ENCODE measurements at places on chromosomes 12 and 14.

DNA sequence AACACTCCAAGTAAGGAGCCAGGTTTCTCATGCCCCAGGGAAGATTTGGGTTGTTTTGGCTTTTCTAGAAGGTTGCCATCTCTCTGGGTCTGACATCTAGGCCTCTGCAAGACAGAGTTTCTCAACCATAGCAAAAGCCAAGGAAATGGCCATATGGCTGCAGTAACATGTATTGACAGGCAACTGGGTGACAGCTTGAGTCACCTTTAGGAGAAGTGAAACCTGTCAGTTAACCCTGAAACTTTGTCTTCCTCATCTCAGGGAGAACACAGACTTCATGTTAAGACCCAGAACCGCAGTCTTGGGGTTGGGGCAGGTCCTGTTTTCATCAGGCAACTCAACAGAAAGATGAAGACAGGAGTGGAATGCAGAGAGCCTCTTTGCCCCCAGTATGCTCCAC is 46.0 kb upstream of the PLBD1 start:
- no peak for DNase-seq

- DNase-seq = no peak
Observed at GRCh38 chr14:70121521-70121920, 67.2 kb downstream of the SLC8A3 start.

DNA sequence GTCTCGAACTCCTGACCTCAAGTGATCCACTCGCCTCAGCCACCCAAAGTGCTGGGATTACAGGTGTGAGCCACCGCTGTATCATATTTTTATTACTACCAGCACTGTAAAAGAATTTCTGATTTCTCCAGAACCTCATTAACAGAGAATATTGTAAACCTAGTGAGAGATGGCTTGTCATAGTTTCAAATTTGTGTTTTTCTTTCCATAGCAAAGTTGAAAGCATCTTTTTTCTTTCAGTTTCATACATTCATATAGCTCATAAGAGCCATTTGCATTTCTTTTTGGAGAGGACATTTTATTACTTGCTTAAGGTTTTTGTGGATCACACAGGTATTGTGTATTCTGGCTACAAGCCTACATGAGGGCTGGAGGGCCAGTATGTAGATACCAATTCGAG is 58.0 kb downstream of the MIS18BP1 start:
- DNase-seq = no peak

DNA sequence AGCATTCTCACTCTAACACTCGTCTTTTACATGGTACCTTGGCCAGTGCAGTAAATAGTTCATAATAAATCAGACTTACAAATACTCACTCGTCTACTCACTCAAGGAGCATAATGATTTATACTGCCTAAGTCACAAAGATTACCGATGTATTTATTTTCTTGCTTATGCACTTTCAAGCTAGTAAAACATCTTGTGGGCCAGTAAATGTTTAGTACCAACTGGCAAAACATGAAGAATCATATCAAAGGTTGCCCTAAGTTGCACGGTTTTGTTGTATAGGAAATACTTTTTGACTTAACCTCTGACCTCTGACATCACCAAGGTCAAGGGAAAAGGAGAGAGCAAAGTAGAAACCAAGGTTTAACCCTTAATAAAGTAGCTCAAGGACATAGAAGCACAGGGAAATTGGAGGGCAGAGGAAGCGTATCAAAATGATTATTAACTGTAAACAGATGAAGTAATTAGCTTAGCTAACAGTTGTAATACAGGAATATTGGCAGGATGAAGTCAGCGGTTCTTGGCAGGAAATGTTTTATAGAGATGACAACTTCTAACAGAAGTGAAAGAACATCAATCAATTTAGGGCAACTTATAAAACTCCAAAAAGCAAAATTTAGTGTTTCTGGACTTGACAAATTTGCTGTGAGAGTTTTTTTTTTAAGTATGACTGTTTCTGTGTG is 131.9 kb downstream of the HMGA2 start:
- DNase-seq = no peak

DNA sequence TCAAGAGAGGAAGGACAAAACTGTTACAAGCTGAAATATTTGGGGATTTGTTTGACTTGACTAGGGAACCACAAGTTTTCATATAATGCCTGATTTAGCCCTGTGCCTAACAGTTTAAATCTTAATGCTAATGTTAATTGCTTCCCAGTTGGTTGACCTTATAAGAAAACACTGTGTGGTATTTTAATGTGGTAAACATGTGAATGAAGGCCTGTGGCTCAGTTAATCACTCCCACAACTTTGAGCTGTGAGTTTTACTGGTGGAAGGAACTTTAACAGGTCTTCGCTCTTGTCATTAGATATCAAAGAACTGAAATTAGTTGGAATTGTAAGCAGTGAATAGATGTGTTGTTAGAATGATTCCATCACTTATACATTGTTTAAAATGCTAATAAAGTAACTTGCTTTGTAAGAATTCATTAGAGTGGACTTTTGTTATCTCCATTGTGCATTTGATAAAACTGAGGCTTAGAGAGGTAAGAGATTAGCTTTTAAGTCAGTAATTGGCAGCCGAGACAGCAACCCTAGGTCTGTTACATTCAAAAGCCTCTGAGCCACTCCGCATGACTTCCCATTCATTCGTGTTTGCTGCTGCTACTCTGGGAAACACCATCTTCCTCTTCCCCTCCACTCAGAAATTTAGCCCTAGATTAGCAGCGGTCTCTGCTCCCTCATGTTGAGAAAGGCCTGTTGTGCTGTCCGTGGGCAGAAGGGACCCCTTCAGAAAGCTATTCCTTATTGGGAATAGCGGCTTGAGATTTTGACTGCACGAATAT is 1.0 kb upstream of the TBK1 start:
- no peak for DNase-seq

- no peak for DNase-seq
Observed at GRCh38 chr12:63862969-63863230, 18.4 kb downstream of the SRGAP1 start.

DNA sequence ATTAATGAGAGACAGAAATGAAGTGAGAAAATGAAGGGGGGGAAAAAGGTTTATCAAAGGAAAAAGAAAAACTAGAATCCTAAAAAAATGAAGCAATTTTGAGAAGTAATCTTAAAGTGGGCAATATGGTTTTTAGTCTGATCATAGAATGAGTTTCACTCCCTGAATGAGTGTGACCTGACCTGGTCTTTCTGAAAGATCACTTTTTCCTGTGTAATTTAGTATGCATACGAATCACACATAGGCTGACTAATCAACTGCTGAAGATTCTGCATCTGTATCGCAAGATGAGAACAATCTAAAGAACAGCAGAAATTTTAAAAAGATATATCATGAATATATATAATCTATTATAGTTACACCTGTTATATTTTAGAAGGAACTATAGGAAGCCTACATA is 11.3 kb downstream of the GNPTAB start:
- DNase-seq = no peak

GRCh38 chr12:71282020-71282419 is 124.2 kb upstream of the TSPAN8 start:
- DNase-seq = no peak

- DNase-seq = no peak
Observed at GRCh38 chr12:116390401-116391335, 113.2 kb upstream of the MED13L start.

- no peak for DNase-seq
Observed at GRCh38 chr12:113392988-113393579, 10.6 kb downstream of the SDS start.

- no peak for DNase-seq
Observed at GRCh38 chr12:131850856-131851559, 22.8 kb downstream of the MMP17 start.

DNA sequence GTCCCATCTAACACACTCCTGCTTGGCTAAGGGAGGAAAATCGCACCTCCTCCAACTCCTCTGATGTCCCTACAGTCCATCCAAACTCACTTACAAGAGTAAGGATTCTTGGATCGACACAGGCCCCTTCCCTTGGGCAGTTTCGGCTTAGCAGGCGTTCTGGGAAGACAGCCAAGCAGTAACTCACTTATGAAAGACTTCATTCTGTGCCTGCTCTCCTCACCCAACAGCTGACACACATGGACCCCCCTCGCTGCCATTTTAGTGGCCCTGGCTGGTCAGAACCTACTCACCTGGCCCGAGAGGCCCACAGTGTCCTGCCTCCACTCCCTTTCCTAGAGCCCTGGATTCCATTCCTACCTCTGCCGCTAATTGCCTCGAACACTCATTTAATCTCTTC is 52.3 kb upstream of the BCL2L14 start:
- DNase-seq = no peak

- no peak for DNase-seq
Observed at GRCh38 chr12:15858353-15858752, 23.8 kb upstream of the STRAP start.

GRCh38 chr14:32134448-32135097 is 57.5 kb downstream of the ARHGAP5 start:
- no peak for DNase-seq

DNA sequence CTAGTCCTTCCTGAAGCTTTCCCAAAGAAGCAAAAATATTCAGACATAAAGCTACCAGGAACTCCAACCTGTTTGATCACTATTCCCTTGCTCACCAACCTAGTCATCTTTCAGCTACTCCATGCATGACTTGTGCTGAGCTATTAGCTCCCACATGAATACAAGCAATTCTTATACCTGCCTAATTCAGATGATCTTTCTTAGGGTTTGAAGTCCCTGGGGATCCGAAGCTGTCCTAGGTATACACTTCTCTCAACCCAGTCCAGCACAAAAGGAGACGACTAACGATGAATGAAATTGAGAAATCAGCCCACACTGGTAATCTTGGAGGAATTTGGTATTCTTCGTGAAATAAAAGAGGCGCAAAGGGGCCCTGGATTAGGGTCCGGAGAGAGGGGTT is 631 bp upstream of the PTGR2 start:
- DNase-seq = no peak

DNA sequence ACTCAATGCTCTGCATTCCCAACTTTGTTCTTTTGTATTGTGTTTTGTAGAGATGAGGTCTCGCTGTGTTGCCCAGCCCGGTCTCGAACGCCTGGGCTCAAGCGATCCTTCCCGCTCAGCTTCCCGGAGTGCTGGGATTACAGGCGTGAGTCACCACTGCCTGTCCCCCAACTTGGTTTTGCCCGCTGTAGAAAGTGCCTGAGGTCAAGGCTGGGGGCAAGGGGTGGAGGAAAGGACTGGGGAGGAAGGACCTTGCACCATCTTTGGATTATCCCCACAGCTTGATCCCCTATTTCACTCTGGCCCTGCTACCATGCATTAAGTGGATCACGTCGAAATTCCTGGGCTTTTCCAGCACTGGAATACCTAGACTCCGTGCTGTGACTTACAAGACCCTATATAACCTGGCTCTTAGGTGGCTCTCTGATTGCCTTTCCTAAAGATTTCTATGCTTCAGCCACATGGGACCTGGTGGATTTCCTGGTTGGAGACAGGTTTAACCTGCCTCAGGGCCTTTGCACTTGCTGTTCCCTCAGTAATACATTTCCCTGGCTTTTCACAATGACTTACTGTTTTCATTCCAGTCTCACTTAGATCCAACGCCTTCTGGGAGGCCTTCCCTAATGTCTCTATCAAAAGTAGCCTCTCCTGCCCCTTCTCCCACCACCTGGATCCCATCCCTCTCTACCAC is 608 bp upstream of the PIANP start:
- DNase-seq = no peak

DNA sequence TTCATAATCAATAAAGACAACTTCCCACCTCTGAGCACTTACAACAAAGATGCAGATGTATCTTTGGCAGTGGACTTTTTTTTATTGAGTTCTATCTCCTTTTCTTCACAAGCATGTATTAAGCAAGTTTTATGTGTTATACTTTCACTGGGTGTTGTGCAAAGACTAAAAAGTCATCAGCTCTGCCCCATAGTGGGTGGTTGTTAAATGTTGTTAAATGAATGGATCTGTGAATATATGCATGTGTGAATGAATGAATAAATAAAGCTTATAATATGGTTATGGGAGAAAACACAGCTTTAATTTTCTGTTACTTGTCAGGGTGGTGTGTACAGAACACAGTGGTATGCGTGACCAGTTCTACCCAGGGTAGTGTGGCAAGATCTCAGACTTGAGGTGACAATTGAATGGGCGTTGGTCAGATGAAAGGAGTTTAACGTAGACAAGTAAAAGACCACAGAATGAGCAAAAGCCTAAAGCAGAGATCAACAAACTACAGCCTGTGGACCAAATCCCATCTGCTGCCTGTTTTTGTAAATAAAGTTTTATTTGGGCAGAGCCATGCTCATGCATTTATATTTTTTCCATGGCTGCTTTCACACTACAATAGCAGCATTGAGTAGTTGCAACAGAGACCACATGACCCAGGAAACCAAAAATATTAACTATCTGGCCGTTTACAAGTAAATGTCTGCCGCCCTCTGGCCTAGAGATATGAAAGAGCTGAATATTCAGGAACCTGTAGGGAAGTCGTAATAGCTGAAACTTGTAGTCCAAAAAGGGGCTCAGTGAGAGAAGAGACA is 207.4 kb upstream of the EEA1 start:
- DNase-seq = no peak

DNA sequence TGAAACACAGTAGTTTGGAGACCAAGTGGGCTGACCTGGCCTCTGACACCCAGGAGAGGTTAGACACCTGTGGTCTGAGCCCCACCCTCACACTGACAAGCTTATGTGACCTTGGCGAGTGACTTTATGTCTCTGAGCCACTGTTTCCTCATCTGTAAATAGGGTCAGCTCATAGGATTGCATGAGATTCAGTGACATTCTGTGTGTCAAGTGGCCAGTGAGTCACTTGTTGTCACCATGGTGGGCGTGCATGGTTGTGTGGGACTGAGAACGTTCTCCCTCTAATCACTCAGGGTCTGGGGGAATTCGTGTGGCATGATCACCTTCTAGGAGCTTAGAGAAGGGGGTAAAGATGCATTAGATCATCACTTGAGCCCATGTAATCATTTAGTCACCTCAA is 146.4 kb downstream of the PHETA1 start:
- DNase-seq = no peak

DNA sequence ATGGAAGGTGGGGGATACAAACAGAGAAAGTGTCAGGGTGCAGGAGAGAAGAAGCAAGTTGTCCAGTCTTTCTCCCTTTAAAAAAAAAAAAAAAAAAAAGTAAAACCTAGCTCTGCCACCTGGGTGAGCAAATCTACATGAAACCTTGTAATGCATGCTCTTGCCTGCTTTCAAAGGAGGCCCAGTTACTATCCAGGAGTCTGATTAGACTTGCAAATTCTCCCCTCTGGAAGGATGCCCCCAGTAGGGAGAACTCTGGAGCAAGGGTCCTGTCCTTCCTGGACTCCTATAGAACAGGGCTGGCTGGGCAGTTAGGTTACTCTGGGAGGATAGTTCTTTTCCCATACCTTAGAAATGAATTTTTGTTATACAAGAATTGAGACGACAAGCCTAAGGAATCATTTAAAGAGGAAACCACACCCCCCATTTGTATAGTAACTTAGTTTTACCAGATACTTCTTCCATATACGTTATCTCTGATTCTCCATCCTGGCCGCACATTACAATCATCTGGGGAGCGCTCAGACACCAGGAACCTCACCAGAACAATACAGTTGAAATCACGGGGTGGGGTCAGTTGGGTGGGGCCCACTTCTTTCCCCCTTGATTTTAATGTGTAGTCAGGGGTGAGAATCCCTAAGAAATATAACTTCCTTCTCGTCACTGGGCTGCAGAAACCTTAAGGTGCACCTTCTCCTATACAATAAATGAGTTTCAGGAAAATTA is 30.5 kb downstream of the RAB35 start:
- no peak for DNase-seq
